ENCODE measurements at places on chromosomes 3 and 15. TPM values are rescaled to one million over a fixed set of nuclear protein-coding genes. Genes with fewer than 3 reads are reported as not detected.

The CCDC9B gene
- 46.2 TPM for total RNA-seq

The CLEC3B gene
- total RNA-seq, result 0.25 TPM

The ATG3 gene
- 112 TPM for total RNA-seq

The BOC gene
- 16.6 TPM for total RNA-seq

The CGNL1 gene
- total RNA-seq, result 1.5 TPM

The SI gene
- total RNA-seq, result not detected

The VWA5B2 gene
- not detected for total RNA-seq

The FAM81A gene
- total RNA-seq, result 0.66 TPM

The AP3B2 gene
- 0.22 TPM for total RNA-seq

The EFCC1 gene
- not detected for total RNA-seq

The CNTN6 gene
- total RNA-seq, result not detected

The SGO1 gene
- total RNA-seq, result 16.2 TPM

The GPR149 gene
- total RNA-seq, result not detected

The CHMP2B gene
- 41.2 TPM for total RNA-seq

The CNTN3 gene
- 5.0 TPM for total RNA-seq

The SMCO1 gene
- total RNA-seq, result not detected
